ENCODE measurements at places on chromosomes 2 and 18.
A peak's percentile ranks its signal among the peaks of the same experiment; 100 is the strongest.

DNA sequence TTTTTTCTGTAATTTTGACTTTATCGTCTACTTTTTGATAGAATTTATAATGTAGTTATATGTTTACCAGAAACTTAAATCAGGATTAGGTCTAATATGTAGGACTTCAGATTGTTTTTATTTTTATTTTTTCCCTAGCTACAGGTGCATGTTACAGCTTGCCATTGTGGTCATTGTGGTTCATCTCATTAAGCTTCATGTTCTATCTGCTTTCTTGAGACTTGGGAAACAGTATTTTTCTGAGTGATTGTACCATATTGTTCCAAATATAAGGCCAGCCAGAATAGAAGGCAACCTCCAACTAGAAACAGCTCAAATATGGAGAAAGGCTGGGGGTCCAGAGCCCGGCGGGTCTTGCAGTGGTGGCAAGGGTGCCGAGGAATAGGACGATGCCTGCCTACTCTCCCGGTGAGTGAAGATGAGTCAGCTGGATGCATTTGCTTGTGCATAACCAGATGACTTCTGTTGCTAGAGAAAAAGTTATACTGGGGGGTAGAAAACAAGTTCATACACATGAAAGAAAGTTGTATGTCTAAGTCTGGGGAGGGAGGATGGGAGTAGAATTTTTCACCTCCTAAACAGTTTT, 188.4 kb downstream of the CCDC85A start:
- DNase-seq = no peak

- no peak for DNase-seq
These were observed 116.0 kb downstream of the TRIM43 start for GRCh38 chr2:95707837-95708236.

- DNase-seq = no peak
These were observed 38.0 kb downstream of the KCTD1 start for GRCh38 chr18:26510337-26510736.

GRCh38 chr2:206611191-206611590, 31.1 kb upstream of the FAM237A start:
- DNase-seq = no peak

DNA sequence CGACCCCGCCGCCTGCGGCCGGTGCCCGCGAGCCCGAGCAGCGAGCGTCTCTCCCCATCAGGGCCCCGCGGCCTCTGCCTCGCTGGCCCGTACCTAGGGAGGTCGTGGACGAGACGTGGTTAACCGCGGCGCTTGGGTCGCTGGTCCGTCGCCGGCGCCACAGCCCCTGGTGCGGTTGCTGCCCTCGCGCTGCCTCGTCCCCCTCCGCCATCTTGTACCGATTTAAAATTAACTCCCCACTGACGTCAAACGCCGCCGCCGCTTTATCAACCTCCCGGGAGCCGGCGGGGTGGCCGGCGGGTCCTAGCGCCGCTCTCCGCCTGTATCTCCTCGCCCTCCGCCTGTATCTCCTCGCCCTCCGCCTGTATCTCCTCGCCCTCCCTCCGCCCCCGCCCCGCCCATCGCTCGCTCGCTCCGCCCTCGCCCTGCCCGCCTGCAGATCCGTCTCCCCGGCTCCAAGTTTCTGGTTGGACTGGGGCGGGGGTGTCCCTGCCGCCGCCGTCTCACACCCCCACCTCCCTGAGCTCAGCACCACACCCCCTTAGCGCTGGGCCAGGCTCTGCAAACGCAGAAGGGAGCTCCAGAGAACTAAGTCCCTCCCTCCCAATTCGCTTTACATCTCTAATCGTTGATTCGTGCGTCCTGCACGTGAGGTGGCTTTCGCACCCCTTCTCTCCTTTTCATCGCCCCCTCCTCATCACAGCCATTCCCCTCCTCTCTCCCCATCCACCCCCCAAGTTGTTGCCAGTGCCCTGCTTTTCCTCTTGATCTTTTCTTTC, at the start of gene ATL2:
ATL2 (minus strand) TSS at position 224 of the 779 bp plus-strand sequence; CDS start at position 211, 13 bp downstream.
- DNase-seq = peak; percentile 90

GRCh38 chr2:218060118-218060517, 8.9 kb upstream of the RUFY4 start:
- DNase-seq = no peak

GRCh38 chr2:23689891-23690290, 237.0 kb downstream of the ATAD2B start:
- DNase-seq = no peak

DNA sequence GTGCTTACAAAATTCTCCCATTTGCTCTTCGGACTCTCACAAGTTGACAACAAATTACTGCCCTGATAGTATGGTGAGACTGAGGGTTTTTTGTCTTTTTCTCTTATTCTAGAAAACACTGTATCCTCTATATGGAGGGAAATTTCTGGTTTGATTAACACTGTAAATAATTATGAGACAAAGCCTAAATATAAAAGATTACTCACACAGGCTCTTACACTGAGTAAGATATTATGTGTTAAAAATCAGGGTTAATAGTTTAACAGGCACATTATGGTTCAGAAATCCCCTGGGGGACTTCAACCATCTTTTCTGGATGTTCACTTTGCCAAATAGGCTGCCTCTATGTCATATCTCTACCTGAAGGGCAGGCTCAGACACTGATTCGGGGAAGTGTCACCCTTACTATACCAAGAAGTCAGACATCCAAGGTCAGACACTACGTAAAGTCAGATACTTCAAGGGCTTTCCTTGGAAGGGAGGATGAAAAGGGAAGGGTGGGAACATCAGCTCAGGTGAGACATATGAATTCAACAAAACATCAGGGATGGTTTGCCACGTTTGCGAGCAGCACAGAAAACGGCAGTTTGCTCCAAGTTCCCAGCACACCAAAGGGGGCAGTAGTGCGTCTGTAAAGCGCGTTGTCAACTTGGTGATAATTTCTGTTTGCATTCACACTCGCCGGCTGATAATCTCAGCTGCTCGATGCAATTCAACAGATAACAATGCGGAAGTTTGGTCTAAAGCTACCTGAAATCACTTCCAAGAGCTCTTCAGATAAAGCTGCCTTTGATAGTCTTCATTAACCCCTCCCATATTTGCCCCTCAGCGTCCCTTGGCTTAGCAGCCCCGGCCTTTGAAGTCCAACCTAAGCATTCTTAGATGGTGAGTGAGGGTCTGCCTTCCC, 972 bp upstream of the RASGRP3 start:
- DNase-seq = peak; percentile 28

GRCh38 chr2:71706121-71706520, 252.8 kb downstream of the DYSF start:
- no peak for DNase-seq

DNA sequence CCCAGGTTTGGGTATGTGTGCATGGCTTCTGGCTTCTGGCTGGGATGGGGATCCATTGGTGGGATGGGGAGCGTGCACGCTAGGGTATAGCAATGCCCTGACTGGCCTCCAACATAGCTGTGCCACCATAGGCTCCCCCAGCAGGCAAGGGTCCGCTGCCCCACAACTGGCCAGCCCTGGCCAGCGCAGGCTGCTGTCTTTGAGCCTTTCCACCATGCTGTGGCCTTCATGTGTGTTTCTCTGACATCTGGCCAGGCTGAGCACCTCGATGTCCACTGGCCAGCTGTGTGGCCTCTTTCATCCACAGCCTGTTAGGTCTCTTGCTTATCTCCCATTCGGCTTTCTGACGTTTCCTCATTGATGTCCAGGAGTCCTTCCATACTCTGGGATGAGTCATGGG, 231.3 kb downstream of the NDUFA10 start:
- no peak for DNase-seq

DNA sequence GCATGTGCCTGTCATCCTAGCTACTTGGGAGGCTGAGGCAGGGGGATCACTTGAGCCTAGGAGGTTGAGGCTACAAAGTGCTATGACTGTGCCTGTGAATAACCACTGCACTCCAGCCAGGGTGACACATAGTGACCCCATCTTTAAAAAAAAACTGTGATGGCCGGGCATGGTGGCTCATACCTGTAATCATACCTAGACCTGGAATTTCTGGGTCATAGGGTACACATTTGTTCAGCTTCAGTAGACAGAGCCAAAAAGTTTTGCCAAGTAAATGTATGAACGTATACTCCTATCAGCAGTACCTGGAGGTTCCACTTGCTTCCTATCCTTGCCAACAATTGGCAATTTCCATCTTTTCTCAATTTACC, 6.4 kb upstream of the IGFBP2 start:
- DNase-seq = no peak

- DNase-seq = no peak
These were observed 54.8 kb downstream of the HS6ST1 start for GRCh38 chr2:128263902-128264331.

DNA sequence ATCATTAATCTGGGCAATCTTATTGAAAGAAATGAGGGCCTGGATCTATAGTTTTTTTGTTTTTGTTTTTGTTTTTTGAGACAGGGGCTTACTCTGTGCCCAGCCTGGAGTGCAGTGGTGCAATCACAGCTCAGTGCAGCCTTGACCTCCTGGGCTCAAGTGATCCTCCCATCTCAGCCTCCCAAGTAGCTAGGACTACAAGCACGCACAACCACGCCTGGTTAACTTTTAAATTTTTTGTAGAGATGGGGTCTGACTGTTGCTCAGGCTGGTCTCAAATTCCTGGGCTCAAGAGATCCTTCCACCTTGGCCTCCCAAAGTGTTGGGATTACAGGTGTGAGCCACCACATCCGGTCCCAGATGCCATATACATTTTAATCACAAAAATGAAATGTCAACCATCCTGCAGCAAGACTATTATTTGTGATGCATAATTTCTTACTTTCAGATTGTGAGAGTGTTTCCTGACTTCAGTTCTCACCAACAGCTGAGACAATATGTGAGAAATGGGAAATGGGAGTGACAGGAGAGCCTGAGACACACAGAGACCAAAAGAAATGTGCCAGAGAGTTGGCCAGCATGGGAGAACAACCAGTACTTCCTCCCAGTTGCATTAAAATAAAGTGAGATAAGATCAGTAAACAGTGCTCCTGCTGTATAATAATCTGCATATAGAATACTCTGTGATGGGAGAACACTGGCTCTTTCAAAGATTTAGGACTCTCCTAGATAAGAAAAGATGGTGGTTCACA, 87.6 kb downstream of the METTL8 start:
- DNase-seq = no peak

DNA sequence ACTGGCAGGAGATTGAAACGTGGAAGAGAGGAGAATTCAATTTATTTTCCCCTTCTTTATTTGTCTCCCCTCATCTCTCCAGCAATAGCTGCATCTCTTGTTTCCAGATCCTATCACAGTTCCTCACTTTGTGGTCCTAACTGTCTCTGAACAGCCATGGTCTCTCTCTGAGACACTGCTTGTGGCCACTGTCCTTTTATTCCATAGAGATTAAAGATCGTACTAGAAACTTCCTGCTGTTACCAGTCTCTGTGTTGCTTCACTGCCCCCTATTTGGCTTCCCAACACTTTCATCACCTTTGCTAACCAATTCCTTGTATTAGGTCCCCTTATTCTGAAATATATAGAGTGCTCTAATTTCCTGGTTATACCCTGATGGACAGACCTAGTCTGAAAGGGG, 48.9 kb upstream of the CAVIN2 start:
- DNase-seq = no peak

GRCh38 chr2:60541056-60541651, 12.3 kb downstream of the BCL11A start:
- no peak for DNase-seq

DNA sequence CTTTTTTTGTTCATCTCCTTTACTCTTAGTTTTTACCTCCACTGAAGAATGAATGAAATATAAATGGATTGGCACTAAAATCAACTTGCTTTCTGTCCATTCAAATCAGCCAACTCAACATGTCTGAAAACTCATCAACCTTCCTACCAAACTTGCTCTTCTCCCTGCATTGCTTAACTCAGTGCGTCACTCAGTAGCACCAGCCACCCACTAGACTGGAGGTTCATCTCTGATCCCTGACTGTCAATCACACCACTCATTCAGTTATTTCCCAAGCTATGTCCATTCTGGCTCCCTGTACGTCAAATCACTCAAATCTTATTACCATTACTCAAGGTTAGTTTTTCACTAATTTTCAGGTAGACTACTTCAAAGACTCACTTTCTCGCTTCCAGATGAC, 75.2 kb upstream of the RBMS1 start:
- no peak for DNase-seq

- DNase-seq = no peak
These were observed 102.2 kb downstream of the PTGR3 start for GRCh38 chr18:75106746-75107145.

DNA sequence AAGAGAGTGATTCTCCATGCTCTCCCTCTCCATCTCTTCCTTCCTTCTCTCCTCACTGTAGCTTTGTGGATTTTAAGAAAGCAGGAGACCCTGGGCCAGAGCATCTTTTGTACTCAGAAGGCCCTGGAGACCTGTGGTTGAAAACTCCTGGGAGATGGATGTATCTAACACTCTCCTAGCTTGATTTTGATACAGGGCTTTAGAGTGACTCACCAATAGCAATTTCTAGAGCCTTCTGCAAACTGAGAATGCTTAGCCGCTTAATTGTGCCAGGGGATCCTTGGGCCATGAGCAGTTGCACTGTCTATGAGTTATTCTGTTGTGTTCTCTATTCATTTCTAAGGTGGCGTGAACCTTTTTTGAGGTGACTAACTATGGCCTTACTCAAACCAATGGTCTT, 17.7 kb downstream of the HOXD1 start:
- DNase-seq = no peak

GRCh38 chr2:212554233-212554632, 15.6 kb upstream of the ERBB4 start:
- no peak for DNase-seq

- DNase-seq = no peak
These were observed 8.0 kb upstream of the COX7A2L start for GRCh38 chr2:42368817-42369531.

- DNase-seq = no peak
These were observed 39.4 kb upstream of the SMAD2 start for GRCh38 chr18:47969816-47970215.

DNA sequence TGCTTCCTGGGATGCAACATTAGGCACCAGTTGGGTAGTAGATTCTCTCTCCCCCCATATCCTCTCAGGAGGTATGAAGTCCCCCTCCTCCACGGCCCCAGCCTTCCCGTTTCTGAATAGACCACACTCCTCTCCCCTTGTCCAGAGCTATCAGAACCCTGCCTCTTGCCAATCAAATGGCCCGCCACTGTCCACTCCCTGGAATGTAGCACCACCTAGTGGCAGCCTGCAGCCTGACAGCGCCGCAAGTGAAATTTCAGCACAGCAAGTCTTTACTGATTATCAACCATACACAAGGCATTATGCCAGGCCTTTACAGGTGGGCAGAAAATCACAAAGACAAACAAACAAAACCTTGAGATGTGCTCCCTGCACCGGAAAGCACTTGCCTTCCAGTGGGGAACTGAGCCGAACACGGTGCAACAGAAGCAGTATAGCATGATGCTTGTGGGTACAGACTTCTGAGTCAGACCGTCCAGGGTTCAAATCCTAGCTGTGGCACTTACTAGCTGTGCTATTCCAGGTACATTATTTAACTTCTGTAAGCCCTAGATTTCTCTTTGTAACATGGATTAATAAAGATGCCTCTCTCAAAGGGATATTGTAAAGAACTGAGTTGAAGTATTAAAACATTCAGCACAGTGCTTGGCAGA, 174.0 kb downstream of the SMAD2 start:
- peak; percentile 29 for DNase-seq

DNA sequence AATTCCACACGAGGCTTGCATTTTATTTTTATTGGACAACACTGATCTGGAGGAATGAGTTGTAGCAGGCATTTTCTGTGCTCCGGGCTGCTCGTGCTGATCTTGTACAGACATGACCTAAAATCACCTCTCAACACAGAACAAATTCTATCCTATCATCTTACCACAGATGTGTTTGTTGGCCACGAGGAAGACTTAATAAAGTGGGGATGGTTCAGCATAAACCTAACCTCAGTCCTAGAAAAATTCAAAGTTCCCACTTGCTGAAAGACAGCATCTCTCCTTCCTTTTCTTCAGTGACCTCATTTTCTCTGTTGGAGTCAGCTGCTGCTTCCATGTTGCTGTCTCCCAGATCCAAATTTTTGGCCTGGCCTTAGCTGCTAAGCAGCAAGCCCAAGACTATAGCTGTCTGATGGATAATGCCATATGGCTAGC, 45.3 kb downstream of the RBKS start:
- DNase-seq = no peak
